ENCODE measurements at places on chromosomes 2 and 18.

DNA sequence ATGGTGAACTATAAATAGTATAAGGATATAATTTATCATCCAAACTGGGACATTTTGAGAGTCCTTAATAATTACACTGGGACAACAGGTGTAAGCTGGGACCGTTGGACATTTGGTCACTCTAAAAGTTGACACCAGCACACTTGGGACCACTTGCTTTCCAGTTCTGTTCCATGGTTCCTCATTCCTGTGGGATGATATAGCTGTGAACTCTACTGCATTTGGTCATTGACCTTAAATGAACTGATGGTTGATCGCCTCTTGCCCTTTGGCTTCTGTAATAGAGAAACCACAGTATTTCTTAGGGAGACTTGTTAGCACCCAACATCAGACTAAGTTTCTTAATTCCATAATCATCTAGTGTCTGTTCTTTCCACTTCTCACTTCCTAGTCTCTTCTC, 46.7 kb downstream of the EML6 start:
- DNase-seq: no peak

DNA sequence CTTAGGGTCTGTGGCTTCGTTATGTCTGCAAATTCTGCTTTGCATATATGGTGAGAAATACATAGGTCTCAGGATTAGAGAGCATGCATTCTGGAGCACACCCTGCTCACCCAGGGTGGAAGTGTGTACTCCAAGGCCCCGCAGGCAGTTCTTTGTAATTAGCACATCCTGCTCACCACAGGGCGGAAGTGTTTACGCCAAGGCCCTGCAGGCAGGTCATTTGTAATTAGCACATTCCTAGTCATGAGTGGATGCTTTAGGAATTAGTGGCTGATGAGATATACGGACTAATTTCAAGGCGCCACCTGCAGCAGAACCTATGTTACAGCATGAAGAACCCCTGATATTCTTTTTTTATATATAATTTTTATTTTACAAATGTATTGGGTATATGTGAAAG, 4.2 kb downstream of the ALLC start:
- no peak for DNase-seq

GRCh38 chr2:224403657-224404056, 1.8 kb upstream of the FAM124B start:
- no peak for DNase-seq

DNA sequence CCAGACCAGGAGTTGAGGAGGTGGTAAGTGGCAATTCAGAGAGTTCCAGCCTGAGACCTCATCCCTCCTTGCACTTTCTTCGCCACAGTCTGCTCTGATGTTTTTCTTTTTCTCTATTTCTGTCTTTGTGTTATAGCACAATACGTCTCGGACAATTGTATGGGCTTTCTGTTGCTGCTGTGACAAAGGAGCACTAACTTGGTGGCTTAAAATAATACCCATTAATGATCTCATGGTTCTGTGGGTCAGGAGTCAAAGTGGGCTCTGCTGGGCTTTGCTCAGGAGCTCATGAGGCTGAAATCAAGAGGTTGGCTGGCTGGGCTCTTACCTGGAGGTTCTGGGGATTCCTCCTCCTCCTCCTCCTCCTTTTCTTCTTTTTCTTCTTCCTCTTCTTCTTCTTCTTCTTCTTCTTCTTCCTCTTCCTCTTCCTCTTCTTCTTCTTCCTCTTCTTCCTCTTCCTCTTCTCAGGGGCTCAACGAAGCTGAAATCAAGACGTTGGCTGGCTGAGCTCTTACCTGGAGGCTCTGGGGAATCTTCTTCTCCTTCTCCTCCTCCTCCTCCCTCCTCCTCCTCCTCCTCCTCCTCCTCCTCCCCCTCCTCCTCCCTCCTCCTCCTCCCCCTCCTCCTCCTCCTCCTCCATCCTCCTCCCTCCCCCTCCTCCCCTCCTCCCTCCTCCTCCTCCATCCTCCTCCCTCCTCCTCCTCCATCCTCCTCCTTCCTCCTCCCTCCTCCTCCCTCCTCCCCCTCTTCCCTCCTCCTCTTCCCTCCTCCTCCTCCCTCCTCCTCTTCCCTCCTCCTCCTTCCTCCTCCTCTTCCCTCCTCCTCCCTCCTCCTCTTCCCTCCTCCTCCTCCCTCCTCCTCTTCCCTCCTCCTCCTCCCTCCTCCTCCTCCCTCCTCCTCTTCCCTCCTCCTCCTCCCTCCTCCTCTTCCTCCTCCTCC, 104.0 kb downstream of the GATA6 start:
- no peak for DNase-seq

- DNase-seq: no peak
Measured at GRCh38 chr2:207478572-207478971, 51.2 kb upstream of the CREB1 start.

- no peak for DNase-seq
Measured at GRCh38 chr2:154693741-154694340, 4.7 kb upstream of the KCNJ3 start.

- DNase-seq: no peak
Measured at GRCh38 chr18:36408606-36409005, 111.1 kb downstream of the FHOD3 start.

DNA sequence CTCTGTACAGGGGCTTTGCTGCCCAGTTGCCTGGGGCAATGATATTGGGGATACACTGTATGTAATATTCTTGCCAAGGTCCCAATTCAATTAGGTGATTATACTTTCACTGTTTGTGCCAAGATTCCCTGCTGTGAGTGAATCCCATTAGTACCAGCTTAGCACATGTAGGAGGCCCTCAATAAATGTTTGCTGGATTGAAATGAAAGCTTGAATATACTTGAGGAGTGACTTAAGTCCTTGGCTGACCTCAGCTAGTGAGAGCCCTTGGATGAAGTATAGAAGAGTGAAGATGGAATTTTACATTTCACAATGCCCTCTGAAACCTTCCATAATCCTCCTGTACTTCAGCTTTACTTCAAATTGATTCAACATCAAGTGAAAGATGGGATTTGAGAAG, 102.9 kb downstream of the GATA6 start:
- no peak for DNase-seq

- no peak for DNase-seq
Measured at GRCh38 chr18:44732238-44732563, 51.5 kb downstream of the SETBP1 start.

DNA sequence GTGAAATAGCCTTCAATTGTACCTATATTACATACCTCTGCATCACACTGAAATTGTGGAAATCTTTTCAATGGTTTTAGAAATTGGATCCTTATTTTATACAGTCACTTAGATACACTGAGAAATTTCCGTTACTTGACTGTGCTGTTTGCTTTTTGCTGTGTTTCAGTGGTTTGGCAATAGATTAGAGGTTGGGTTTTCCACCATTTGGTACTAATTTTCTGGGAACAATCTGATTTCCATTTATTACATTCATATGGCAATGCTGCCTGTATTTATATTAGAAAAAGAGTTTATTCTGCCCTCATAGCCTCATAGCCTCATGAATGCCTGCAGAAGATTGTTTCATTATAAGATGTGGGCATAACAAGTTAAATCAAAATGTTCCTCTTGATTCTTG, 285.0 kb downstream of the GULP1 start:
- DNase-seq: no peak

- DNase-seq: no peak
Measured at GRCh38 chr2:100066856-100067255, 75.5 kb downstream of the AFF3 start.

DNA sequence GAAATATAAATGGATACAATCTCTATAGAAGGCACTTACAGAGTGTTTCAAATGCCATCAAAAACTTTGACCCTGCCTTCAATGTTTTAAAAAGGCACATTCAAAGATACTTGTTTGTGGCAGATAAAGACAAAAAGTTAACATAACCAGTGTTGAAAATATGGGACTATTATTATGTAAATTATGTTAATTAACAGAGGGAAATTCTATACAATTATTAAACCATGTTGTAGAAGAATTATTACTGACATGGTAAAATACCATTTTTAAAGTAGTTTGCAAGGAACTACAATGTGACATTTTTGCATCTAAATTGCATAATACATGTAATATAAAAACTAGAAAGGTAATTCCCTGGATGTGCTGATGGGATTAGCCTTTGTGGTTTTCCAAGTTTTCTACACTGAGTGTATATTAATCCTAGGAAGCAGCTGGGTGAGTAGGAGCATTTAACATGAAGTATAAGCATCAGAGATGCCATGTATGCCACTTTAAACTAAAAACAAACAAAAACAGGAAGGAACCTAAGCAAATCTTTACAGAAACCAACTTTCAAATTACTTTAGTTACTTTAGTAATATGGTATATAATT, 21.7 kb downstream of the MIB1 start:
- DNase-seq: no peak

DNA sequence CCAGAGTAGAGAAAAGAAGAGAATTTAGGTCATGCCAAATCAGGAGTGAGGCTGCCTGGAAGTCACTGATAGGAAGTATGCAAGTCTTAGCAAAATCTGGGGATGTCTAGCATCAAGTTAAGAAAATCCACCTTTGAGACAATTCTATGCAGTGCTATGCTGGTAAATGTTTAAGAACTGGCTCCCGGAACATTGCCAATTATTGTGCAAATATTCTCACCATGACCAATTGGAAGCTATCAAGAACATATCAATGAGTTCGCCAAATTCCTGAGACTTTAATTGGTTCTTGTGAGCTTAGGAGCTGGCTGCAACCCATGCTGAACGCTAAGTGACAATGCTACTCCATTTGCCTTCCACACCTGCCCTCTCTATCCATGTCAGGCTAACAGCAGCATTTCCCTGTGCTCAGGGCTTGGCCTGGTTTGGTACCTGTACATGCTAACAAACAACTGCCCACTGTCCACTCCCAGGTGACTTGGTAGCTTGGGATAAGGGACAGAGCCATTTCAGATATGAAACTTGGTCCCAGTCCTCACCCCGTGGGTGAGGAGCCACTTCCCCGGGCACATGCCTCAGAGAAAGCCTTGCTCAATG, 172.9 kb upstream of the KLHL29 start:
- no peak for DNase-seq

- DNase-seq: no peak
Measured at GRCh38 chr2:131010566-131010965, 82.7 kb downstream of the FAM168B start.

GRCh38 chr2:193476171-193476800, 1281.6 kb upstream of the TMEFF2 start:
- DNase-seq: no peak

DNA sequence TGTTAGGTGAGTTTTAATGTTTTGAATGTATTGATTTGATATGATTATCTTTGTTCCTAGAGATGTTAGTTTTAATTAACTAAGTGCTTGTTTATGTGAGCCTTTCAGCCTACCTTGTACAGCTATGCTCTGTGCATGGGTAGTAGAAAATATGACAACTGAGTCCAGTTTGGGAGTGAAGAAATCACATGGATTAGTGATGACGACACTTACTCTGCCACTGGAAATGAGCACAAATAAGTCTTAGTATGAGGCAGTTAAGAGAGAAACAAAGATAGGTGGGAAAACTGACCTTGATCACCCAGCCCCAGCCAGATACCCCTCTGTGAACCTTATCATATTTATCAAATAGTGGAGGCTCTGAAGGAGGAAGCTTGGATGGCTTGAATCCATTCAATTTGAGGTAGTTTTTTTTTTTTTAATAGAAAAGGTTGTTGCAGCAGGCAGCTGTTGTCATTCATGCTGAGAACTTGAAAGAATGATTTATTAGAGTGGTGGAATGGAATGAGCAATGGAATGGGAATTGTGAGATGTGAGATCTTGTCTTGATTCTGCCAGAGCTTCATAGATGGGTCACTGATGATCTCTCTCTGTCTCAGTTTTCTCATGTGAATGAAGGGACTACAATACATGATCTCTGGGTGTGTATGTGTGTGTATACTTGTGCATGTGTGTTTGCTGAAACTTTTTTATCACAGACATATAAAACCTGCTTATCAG, 96.4 kb downstream of the MAP3K20 start:
- DNase-seq: no peak

DNA sequence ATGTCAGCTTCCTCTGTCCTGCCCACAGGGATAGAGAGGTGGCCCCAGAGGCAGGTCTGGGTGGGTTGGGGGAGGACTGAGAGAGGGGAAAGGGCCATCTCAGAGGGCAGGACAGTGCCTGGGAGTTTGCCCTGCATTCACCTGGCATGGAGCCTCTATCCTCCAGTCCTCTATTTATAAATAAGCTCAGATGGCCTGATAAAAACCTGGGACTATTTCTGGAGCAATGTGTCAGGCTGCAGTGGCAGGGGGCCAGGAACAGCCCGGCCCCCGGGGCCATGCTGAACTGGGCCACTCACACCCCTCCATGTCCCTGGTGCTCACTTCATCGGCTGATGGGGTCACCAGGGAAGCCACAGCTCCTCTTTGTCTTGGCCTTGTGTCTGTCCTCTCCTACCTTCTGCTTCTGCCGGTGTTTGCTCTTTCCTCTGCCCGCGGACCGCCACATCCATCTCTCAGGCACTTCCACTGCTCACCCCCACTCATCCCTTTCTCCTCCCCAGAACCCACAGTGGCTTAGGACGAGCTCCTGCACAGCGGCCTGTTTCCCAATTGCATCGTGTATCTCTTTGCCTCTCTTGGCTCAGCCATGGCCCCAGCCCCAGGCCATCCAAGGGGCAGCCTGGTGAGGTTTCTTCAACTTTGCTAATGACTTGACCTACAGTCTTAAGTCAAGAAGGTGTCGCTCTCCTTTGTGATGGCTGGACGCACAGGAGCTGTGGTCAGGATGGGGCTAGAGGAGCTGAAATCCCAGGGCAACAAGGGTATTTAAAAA, 38.8 kb downstream of the SCTR start:
- DNase-seq: no peak

DNA sequence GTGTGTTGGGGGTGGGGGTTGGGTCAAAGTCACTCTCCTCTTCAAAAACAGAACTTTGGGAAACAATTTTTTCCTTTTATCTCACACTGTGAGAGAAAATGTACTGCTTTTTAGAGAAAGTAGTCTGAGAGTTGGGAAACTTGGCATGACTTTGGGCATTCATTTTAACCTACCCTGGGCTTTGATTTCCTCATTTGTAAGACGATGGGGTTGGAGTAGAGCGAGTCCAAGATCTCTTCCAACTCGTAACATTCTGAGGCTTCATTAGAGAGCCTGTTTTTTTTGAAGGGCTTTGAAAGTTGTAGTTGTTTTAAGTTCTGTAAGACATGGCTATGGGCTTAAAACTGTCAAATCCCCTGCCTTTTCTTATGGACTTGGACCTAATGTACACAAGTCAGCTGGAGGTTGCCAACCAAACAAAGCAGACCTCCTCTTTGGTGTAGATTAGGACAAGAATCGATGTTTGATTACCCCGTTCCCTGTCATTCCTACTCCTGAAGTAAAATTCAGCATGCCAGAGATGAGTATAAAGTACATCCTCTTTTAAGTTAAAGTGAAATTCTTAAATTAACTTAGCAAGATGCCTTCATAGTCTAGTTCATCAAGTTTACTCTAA, 8.4 kb downstream of the PHLPP1 start:
- DNase-seq: no peak
